Upper lobe of left lung (tissue), 6 donors: ENCODE measurements at places on chromosomes 12 and 14.

DNA sequence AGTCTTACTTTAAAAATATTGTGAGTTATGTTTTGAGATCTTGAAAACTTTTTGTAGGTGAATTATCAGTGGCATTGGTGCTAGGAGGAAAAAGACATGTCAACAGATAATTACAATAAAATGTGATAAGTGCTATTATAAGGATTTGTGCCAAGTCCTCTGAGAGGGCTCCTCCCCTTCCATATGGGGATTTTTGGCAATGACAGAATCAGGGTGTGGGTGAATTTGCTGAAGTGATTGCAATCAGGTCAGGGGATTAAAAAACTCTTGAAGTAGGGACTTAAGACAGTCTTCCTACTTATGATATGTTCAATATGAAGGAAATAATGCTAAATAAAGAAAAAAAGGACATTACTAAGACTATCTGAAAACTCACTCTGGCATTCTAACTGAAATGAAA lies 122.5 kb downstream of the SLC15A5 start:
- DNase-seq, result no peak

GRCh38 chr12:80381121-80381520 lies 62.9 kb upstream of the PTPRQ start:
- DNase-seq, result no peak

- no peak for DNase-seq
Observed at GRCh38 chr14:59772233-59772632, 98.3 kb downstream of the RTN1 start.

GRCh38 chr12:56362130-56363059 lies at the start of gene APOF:
Gene APOF, minus strand, starts transcription at chr12:56362857. Its CDS starts 112 bp downstream, at chr12:56362745.
- DNase-seq, result no peak

DNA sequence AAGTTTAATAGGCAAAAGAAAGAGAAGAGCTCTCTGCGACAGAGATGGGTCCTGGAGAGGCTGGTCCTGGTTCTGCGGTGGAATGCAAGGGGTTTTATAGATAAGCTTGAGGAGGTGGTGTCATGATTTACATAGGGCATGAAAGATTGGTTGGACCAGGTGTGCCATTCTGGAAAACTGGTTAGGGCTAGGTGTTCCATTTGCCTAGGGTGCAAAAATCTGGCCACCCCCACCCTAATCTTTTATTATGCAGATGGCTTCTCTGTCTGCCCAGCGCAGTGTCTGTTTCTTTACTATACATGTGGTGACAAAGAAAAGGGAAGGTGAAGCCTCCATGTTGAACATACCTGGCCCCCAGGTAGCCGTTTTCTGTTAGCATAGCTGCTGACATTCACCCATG lies 65.4 kb downstream of the ERC1 start:
- no peak for DNase-seq

GRCh38 chr12:3204730-3205531 lies 127.8 kb downstream of the TSPAN9 start:
- no peak for DNase-seq

GRCh38 chr14:39469094-39469710 lies 37.0 kb upstream of the FBXO33 start:
- DNase-seq, result no peak

GRCh38 chr12:90010089-90010488 lies 301.5 kb upstream of the ATP2B1 start:
- no peak for DNase-seq

DNA sequence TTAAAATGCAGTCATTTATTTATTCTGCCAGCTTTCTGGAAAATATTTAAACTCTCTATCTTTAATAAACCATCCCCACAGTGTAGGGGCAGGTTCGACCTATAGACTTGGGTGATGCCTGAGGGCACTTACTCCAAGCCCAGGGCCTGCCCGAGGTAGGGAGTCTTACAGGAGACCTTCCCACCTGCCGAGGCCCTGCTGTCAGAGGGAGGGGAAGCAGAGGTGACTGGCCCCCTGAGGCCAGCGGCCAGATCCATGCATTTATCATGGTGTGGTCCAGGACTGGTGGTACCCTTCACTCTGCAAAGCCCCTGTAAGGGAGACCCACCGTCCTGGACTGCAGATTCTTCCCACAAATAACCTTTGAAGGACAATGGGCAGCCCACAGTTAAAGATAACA lies 7.6 kb downstream of the EML1 start:
- no peak for DNase-seq
